ENCODE measurements at places on chromosomes 16 and 17. TPM values are rescaled to one million over a fixed set of nuclear protein-coding genes. Genes with fewer than 3 reads are reported as not detected.

Gene EMP2
- total RNA-seq = 6.8 TPM

Gene SLC16A6
- 0.09 TPM for total RNA-seq

Gene SRSF2
- total RNA-seq = 109 TPM

Gene KRT40
- not detected for total RNA-seq

Gene SLC52A1
- total RNA-seq = 0.25 TPM

Gene SULT1A2
- not detected for total RNA-seq

Data from fibroblast of the aortic adventitia (primary cell).